Neural crest cell (in vitro differentiated cells): ENCODE measurements at places on chromosomes 2 and 18. TPM values are rescaled to one million over a fixed set of nuclear protein-coding genes. Genes with fewer than 3 reads are reported as not detected.

The C1QL2 gene
- 0.14 TPM in 1 of 2 replicates, not detected in the other for total RNA-seq

DNA sequence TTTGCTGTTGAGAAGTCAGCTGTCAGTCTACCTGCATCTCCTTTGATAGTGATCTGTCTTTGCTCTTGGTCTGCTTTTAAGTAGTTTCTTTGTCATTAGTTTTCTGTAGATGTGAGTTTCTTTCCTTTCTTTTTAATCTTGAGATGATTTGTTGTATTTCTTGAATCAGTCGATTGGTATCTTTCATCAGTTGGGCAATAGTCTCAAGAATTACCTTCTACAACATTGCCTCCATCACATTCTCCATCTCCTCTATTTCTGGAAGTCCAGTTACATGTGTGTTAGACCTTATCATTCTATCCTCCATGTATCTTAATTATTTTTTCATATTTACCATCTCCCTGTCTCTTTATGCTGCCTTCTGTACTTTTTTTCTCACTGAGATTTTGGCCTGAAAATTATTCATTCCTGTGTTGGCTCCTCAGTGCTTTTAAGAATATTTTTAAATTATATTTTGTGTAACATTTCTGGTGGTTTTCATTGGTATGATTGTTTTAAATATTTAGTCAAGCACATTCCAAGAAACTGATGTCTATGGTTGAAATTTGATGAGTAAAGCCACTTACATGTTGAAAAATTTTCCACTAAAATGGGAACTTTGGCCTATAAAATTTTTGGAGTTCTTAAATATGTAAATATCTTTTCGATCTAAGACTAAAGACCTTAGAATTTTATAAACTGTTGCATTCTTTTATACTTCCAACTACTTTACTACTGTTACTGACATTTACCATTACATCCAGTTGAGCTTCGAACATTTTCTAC lies 239.5 kb upstream of the MGAT5 start:
- DNase-seq = no peak

The TMEM17 gene
- total RNA-seq = 3.1 and 4.0 TPM in 2 replicates

DNA sequence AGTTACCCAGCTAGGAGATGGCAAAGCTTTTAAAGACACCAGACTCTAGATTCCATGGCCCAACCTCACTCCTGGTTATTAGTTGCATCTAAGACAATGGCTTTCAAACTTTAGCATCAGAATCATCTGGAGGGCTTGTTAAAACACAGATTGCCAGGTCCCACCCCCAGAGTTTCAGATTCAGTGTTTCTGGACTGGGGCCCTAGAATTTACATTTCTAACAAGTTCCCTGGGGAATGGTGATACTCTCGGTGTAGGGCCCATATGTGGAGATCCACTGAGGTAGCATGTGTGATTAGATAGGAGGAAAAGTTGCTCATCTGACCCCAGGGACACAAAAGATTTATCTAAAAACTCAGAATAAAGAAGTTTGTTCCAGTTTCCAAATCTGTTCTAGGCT lies 14.5 kb upstream of the TTR start:
- no peak for DNase-seq

DNA sequence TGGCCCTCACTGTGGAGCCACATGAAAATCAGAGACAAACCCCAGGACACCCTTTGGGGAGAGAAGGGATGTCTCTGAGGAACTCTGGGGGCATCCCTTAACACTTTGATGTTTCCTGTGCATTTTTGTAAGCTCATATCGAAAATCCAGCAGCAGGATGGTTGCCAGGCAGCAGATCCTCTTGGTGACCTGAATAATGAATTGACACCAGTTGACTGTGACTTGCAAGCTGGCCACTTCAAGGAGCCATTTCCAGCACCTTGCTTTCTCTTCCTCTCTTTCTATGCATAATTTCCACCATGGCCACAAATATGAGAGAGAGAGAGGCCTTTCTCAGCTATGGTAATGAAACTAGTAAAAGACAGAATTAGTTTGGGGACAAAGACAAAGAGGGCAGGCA lies 91.7 kb downstream of the NRP2 start:
- DNase-seq = no peak

- DNase-seq = no peak
These were observed 3.5 kb downstream of the KCNF1 start for GRCh38 chr2:10915236-10915635.

The LRRC30 gene
- not detected in 2 replicates for total RNA-seq
